ENCODE measurements at places on chromosomes 2 and 18. TPM values are rescaled to one million over a fixed set of nuclear protein-coding genes. Genes with fewer than 3 reads are reported as not detected.

Gene REG1A
- not detected for total RNA-seq

Gene CCT4
- total RNA-seq = 88.2 TPM

- H3K36me3 ChIP-seq = no peaks in the 10 kb centered on the region
- H3K27me3 ChIP-seq = no peaks in the 10 kb centered on the region
Measured at GRCh38 chr18:28485918-28486317, 309.0 kb upstream of the CDH2 start.

DNA sequence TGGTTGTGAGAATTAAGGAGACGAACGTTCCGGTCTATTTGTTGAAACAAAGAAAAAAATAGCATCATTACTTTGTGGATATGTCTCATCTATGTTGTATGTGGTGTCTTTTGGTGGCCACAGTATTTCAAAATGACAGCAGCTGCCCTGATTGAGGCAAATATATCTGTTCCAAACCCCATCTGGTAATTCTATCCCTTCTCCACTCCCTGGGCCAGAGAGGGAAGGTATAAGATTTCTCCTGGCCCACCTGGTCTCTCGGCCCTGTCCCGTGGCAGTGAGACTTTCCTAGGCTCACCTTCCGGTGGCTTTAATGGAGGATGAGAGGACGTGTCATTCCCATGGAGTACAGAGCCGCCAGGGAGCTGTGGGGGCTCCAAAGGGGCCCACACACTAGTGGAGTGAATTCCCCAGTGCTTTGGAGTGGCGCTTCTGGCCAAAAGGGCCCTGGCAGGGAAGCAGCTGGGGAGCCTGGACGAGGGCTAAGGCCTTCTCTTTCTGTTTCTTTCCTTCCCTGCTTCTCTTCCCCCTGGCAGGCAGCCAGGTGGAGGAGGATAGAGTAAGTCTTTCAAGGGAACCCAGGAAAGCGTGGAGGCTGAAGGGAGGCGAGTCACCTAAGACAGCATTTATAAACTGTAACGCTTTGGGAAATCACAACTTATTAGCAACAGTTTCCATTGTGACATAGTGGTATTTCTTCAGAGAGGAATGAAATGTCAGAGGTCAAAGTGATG is 5.6 kb downstream of the FOSL2 start:
- H3K27ac ChIP-seq = peak overlapping the region; percentile 75
- no peak for DNase-seq
- peak overlapping the region; percentile 95 for H3K4me3 ChIP-seq
- H3K27me3 ChIP-seq = no peaks in the 10 kb centered on the region
- H3K36me3 ChIP-seq = peaks cover 31% of the 10 kb centered on the region
- H3K4me1 ChIP-seq = peaks cover 64% of the 10 kb centered on the region

GRCh38 chr2:26591619-26592505 is 49.3 kb downstream of the CIB4 start:
- peak; percentile 51 for DNase-seq
- H3K27ac ChIP-seq = no peak overlapping the region
- H3K4me1 ChIP-seq = no peaks in the 10 kb centered on the region
- no peak overlapping the region for H3K4me3 ChIP-seq

DNA sequence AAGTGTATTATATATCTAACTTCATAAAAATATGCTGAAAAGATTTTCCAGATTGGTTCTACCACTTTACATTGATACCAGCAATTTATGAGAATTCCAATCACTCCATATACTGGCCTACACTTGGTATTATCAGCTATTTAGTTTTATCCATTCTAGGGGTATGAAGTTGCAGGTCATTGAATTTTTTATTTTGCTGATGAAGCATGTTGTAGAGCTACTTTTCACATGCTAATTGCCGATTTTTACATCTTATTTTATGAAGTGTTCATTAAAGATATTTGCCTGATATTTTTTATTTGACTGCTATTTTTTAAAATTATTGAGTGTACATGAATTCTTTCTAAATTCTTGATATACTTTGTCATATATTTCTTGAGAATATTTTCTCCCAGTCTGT is 542.1 kb downstream of the ADCYAP1 start:
- no peaks in the 10 kb centered on the region for H3K27me3 ChIP-seq
- H3K27ac ChIP-seq = no peak overlapping the region
- no peak overlapping the region for H3K4me3 ChIP-seq
- DNase-seq = no peak
- no peaks in the 10 kb centered on the region for H3K36me3 ChIP-seq

Measured in upper lobe of right lung (tissue), 1 donor.